ENCODE measurements at places on chromosomes 16 and 17.
A peak's percentile ranks its signal among the peaks of the same experiment; 100 is the strongest.

- DNase-seq, result no peak
Measured at GRCh38 chr17:42754782-42755181, 6.2 kb upstream of the RAMP2 start.

GRCh38 chr16:80300456-80300855 is 240.3 kb upstream of the DYNLRB2 start:
- DNase-seq, result no peak

GRCh38 chr16:62701426-62701825 is 665.2 kb upstream of the CDH8 start:
- no peak for DNase-seq

DNA sequence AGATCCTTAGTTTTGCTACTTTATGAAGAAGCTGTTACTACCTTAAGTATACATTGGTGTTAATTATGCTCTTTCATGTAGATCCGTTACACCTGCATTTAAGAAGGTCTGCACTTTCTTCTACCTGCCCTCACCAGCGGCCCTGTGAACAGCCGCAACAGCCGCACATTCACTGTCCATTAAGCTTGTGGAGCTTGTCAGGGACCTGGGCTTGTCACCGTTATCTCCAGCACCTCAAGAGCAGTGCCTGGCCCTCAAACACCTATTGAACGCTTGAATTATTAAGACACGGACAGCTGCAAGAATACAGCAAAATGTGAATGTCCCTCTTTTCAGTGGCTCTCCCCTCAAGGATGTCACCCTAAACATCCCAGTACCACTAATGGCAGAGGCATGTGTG is 3.0 kb upstream of the MXRA7 start:
- no peak for DNase-seq

GRCh38 chr17:66437476-66438026 is 135.1 kb downstream of the PRKCA start:
- no peak for DNase-seq

GRCh38 chr17:41702712-41703111 is 9.4 kb upstream of the GAST start:
- no peak for DNase-seq

GRCh38 chr16:49092704-49093103 is 188.9 kb downstream of the CBLN1 start:
- DNase-seq, result no peak

- no peak for DNase-seq
Measured at GRCh38 chr16:26524846-26525245, 541.9 kb upstream of the C16orf82 start.

DNA sequence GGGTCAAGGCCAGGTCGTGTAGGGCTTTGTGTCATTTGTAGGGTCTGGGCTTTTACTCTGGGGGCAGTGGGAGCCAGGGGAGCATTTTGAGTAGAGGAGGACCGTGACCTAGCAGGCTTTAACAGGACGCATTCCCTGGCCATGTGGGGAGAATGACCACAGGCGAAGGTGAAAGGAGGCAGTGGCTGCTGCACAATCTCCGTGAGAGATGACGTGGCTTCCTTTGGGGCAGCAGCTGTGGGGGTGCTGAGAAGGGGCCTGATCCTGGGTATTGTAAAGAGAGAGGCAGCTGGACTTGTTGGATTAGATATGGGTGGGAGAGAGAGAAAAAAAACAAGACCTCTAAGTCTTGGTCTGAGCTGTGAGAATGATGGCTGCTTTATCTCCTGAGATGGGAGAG is 46.0 kb downstream of the KATNIP start:
- DNase-seq, result no peak

DNA sequence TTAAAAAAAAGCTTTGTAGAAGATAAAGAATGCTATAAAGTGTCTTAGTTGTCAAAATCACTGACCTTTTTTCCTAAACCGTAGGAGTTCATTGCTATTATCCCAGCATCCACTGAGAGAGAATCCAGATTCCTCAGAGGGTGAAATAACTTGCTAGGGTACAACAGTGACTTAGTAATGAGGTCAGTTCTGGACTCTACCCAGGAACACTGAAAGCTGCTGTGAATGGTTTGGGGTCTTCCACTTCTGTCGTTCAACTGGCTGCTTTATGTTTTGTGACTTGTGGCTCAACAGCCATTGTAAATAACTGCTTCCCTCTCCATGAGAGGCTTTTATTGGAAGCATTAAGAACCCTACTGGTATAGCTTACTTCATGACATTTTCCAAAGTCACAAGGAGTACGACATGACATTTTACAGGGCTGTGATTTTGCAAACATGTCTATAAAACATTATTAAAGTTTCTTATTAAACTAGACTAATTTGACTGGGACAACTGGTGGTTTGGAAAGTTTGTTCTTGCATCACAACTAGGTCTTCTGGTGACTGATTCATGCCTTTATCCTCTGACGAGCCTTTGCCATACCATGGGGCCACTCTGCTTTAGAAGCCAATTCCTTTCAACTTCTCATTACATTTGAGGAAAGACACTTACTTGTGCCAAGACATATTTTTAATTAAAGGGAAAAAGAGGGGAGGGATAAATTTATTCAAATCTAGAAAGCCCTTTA is 92.2 kb upstream of the CDH11 start:
- no peak for DNase-seq

DNA sequence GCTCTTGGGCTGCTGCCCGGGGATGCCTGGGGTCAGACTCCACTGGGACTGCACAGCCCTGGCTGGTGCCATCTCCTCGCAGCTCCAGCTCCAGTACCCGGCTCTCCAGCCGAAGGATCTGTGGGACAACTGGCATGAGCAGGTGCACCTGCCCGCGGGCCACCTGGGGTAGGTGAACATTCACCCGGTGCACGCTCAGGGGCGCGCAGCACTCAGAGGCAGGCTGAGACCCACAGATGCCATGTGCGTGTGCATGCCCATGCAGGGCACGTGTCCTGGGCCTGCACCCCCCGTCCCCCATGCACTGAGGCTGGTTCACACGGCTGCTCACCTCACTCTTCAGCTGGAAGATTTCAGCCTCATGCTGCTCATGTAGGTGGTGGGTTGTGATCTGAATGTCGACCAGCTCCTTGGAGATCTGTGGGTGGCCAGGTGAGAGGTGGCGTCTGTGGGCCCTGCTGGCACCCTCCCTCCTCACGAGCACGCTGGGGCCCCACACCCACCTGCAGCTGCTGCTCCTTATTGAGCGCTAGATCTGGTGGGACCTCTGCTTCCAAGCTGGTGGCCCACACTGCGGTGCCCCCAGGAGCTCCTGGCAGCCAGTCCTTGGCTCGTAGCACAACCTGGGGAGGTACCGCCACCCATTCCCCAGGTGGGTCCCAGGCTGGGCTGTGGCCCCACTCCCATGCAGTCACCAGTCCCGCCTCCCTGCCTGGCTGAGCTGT is 618 bp downstream of the CCDC78 start:
- DNase-seq, result no peak

DNA sequence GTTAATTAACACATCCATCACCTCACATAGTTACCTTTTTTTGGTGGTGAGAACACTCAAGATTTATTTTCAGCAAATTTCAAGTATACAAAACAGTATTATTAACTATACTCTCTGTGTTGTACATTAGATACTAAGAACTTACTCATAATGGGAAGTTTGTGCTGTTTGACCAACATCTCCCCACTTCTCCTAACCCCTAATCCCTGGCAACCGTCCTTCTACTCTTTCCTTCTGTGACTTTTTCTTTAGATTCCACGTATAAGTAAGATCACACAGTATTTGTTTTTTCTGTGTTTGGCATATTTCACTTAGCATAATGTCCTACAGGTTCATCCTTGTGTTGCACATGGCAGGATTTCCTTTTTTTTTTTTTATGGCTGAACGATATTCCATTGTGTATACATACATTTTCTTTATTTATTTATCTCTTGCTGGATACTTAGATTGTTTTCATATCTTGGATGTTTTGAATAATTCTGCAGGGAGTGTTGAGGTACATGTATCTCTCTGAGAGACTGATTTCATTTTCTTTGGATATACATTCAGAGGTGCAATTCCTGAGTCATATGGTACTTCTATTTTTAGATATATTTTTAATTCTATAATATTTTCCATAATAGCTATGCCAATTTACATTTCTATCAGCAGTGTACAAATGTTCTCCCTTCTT is 19.0 kb downstream of the PPM1D start:
- no peak for DNase-seq

- peak; percentile 33 for DNase-seq
Measured at GRCh38 chr17:2794111-2794803, 2.0 kb upstream of the RAP1GAP2 start.

DNA sequence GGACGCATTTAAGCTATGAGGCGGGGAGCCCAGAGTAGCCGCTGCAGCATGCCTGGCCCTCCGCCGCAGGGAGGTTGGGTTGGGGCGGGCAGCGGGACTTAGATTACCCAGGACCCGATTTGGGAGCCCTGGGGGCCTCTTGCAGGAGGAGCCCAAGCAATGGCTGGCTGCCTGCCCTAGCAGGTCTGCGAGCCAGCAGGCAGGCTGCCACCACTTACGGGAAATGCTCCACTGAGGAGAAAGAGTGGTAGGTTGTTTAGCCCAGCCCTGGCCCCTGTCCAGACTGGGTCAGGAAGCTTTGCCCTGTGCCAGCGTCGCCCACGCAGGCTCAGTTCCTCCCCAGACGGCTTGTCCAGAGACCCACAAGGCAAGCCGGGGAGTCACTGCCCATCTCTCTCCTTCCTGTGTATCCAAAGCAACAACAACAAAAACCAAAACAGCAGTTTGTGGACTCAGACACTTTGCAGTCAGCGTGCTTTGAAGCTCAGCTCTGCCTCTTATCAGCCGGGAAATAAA is 10.3 kb upstream of the TVP23A start:
- no peak for DNase-seq

DNA sequence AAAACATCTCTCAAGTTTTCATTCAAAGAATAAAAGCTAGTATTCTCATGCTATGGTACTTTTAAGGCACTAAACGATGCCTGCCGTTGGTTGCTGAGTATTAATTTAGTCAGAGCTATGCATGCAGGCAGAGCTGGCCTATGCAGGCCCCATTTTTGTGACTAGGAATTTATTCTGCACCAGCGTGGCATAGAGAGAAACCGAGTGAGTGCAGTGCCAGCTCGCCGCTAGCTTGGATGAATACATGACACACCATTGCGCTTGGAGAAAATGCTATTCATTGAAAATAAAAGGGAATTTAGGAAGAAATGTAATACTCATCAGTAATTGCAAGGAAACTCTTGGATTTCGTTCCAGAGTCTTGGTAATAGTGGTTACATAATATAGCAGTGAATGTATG is 231.6 kb upstream of the RBFOX1 start:
- no peak for DNase-seq

DNA sequence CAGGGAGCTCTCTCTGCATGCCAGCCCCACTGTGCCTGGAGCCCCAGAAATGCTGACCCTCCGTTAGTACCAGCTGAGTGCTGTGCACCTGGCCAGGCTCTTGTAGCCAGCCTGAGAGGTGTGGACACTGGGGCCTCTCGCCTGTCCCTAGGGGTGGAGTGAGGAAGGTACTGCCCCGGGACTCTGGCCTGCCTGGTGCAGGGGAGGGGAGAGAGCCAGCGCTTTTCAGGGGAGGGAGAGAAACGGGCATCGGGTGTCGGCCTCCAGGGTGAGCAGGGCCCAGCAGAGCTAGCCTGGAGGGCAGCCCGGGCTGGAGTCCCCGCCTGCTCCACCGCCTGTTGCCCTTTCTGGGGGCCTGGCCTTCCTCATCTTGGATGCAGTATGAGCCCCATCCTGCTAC is 13.1 kb downstream of the MAP2K3 start:
- DNase-seq, result no peak

DNA sequence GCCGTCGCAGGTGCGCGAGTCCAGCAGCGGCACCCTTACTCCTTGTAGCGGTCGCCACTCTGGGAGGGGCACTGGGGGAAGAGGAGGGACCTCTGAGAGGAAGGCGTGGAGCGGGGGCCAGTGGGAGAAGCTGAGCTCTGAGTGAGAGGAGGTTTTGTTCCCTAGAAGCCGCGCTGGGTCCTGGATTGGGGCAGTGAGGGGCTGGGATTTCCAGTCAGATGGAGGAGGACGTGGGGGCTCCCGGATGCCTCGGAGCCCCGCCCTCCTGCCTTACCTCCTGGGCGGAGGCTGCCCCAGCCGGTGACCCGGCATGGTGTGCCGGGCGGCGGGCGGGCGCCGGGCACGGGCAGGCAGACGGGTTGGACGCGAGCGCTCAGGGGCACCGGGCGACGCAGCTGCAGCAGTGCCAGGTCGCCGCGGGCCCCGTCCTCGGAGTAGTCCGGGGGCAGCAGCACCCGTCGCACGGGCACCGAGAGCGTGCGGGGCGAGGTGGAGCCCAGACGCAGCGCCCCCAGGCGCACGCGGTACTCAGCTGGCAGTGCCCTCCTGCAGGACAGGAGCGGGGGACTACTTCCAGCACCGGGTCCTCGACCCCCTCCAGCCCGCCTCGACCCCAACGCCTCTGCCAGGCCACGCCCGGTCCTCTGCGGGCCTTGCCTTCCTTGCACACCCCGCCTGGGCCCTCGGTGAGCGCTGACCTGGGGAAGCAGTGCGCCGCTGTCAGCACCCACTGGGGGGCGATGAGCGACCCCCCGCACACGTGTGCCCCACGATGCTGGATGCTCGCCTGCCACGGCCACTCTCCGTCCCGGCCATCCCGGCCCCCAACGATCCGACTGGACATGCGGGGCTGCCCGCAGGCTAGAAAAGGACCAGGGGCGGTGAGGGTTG is 2.0 kb downstream of the PRSS33 start:
- DNase-seq, result no peak
